ENCODE measurements at places on chromosomes 1 and 21.

DNA sequence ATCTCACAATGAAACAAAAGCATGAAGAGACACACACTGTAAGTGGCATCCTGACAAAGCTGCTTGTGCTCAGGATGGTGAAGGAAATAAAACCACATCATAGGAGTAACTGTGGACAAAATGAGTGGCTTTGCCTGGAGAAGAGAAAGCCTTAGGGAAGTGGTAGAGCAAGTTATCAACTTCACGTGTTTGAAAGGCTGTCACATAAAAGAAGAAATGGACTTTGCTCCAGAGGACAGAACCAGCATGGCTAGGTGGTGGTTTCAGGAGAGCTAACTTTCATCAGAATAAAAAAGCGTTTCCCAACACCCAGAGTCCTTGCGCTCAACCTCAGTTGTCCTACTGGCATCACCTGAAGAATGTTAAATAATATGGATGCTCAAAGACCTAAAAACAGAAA, 139.9 kb downstream of the SETD4 start:
- DNase-seq, result no peak

DNA sequence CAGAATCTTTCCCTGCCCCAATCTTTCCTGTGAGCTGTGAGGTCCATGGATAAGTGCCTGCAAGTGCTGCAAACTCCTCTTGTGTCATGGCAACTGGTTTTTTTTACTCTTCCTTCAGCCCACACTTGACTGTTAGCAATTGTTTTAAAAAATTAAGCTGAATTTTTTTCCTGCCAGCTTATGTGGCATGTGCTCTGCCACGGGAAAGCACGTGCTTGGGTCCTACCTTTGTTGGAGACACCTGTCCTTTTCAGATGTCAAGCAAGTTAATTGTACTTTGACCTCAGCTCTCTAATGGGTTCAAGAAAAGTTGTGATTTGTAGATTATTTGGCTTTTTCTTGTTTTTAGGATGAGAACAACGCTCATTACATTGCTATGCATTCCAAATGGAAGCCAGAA, 398.5 kb downstream of the NUF2 start:
- no peak for DNase-seq

DNA sequence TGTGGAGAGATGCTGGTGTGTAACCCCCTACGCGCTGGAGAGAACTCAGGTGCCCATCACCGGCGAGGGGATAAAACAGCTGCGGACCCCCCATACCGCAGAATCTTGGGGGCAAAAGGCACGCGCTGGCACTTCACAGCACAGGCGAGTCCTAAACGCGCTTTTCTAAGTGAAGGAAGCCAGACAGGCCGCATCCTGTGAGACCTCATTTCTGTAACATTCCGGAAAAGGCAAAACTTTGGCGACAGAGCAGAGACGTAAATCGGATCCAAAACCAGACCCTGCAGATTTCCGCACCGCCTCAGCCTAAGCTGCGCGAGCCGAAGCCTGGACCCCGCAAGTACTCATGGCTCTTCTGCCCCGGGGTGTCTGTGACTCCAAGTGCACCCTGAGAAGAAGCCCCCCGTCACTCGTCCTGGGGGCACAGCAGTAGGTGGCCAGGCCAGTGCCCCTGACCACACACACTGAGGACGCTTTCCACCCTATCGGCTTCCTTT, 60.9 kb downstream of the SLX9 start:
- no peak for DNase-seq

GRCh38 chr21:15000081-15000480, 64.7 kb downstream of the NRIP1 start:
- DNase-seq, result no peak

DNA sequence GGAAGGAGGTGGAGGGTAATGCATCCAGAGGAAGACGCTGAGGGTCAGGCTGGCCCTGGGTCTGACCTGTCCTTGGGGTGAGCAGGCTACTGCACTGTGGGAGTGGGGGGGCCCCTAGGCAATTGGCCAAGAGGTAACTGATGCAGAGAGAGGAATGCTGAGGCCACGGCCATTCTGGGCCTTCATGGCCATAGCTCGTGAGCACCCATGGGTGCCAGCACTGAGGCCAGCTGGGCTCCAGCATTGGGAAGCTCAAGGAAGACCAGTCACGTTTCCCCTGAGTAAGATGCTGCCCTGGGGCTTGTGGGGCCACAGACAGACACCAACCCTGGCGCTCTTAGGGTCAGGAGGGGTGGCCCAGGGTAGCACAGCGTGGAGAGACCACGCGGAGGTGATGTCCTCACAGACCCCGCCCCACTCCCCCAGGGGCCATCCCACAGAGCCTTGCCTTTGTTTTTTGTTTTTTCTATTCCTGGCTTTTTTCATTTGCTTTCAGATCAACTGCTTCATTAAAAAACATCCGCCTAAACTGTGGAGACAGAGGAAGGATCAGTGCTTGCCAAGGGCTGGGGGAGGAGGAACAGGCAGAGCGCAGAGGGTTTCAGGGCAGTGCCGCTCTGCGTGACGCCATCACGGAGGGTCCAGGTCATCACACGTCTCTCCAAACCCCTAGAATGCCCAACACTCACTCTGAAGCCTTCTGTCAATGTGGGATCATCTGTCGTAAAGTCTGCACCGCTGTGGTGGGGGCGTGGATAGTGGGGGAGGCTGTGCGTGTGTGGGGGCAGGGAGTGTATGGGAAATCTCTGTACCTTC, 61.1 kb downstream of the SIK1 start:
- no peak for DNase-seq

Data from MV-4-11 (cell line).